Astrocyte (in vitro differentiated cells and primary cell): ENCODE measurements at places on chromosomes 5 and 9. TPM values are rescaled to one million over a fixed set of nuclear protein-coding genes. Genes with fewer than 3 reads are reported as not detected.

Gene OR1J2
- not detected in 2 replicates for total RNA-seq

Gene DDX41
- total RNA-seq: 92.5 and 99.5 TPM in 2 replicates

Gene GABRB2
- total RNA-seq: 0.14 and 0.20 TPM in 2 replicates

Gene TOR1A
- total RNA-seq: 65.3 and 67.4 TPM in 2 replicates

Gene TAF11L10
- not detected in 2 replicates for total RNA-seq

Gene SHROOM1
- 5.0 TPM in 2 replicates for total RNA-seq

Gene NRG2
- total RNA-seq: 0.46 and 0.54 TPM in 2 replicates

Gene SPATA31E1
- not detected in 2 replicates for total RNA-seq

DNA sequence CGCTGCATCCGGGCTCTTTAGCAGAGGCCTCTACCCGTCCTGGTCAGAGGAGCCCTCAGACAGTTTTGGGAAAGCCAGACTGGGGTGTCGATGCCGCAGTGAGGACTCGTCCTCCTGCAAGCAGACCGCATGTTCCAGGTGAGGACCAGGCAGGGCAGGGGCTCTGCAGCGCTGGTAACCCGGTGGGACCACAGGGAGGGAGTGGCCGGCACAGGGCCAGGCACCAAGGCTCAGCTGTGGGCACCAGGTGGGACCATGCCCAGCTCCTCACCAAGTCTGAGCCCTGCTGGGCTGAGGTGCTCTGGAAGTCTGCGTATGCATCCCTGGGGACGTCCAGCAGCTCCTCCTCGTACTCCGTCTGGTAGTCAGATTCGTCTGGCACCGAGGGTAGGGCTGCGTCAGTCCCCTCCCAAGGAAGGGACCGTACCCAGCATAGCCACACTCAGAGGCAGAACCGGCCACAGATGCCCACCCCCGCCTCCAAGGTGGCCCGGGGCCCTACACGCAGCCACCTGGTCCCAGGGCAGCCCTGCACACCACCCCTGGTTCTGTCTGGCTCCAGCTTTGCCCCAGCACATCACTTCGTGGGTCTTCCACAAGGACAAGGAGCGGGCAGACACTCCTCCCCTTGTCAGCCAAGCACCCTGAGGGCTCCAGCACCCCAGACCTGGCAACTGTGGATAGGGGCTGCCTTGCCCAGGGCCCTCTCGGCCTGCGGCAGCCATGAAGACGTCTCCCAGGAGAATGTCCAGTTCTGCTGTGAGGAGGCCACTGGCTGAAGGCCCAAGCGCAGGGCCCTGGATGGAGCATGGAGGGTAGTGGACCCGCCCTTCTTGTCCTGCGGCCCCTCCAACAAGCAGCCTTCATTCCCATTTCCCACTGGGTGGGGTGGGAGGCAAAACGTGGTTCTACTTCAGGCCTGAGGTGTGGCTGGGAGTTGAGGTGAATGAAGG, 1.5 kb upstream of the NSMF start:
- H3K27me3 ChIP-seq: no peaks in the 10 kb centered on the region
- DNase-seq: no peak
- no peak overlapping the region for H3K4me3 ChIP-seq
- H3K36me3 ChIP-seq: no peaks in the 10 kb centered on the region
- peaks cover 34% of the 10 kb centered on the region for H3K4me1 ChIP-seq
- H3K27ac ChIP-seq: no peak overlapping the region

- no peaks in the 10 kb centered on the region for H3K4me1 ChIP-seq
- no peak for DNase-seq
- no peak overlapping the region for H3K27ac ChIP-seq
- peaks cover 13% of the 10 kb centered on the region for H3K27me3 ChIP-seq
- H3K4me3 ChIP-seq: no peak overlapping the region
Measured at GRCh38 chr9:122112238-122112637, 19.1 kb upstream of the TTLL11 start.

- H3K36me3 ChIP-seq: no peaks in the 10 kb centered on the region
- H3K4me3 ChIP-seq: no peak overlapping the region
- no peaks in the 10 kb centered on the region for H3K27me3 ChIP-seq
Measured at GRCh38 chr5:127085796-127086195, 12.5 kb upstream of the C5orf63 start.

DNA sequence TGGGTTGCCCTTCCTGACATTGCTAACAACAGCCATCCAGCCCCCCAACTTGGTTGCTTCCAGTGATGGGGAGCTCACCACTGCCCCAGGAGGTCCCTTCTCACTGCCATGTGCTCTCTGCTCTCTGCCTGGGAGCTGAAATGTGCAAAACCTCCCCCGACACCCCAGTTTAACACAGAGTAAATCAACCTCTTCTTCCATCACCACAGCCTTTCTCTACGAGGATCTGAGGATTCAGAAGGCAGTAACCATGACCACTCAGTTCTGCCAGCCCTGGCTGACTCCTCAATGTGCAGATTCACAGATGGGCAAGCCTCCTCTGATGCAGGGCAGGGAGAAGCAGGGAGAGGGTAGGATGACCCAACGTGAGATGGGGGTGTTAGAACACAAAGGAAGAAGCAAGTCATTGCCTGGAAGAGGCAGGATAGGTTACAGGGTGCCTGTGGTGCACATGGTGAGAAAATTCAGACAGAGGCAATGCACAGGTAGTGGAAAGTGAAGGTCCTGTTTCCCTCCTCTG, 185.0 kb downstream of the DAB2IP start:
- H3K27me3 ChIP-seq: peaks cover 4% of the 10 kb centered on the region
- no peak overlapping the region for H3K27ac ChIP-seq
- H3K4me3 ChIP-seq: no peak overlapping the region
- no peak for DNase-seq
- H3K36me3 ChIP-seq: no peaks in the 10 kb centered on the region

- H3K27me3 ChIP-seq: no peaks in the 10 kb centered on the region
- no peak overlapping the region for H3K4me3 ChIP-seq
- H3K27ac ChIP-seq: no peak overlapping the region
- DNase-seq: no peak
- H3K4me1 ChIP-seq: peaks cover 62% of the 10 kb centered on the region
Measured at GRCh38 chr5:139748505-139748826, 47.1 kb upstream of the PSD2 start.

- peaks cover 9% of the 10 kb centered on the region for H3K36me3 ChIP-seq
- no peak for DNase-seq
- peak overlapping the region; percentile 78 for H3K27ac ChIP-seq
- H3K4me1 ChIP-seq: peaks cover 27% of the 10 kb centered on the region
- no peaks in the 10 kb centered on the region for H3K27me3 ChIP-seq
Measured at GRCh38 chr5:169944922-169945680, 35.2 kb downstream of the INSYN2B start.

GRCh38 chr5:157519579-157520253, 55.9 kb downstream of the ADAM19 start:
- no peak overlapping the region for H3K4me3 ChIP-seq
- peaks cover 57% of the 10 kb centered on the region for H3K36me3 ChIP-seq
- DNase-seq: no peak
- peaks cover 33% of the 10 kb centered on the region for H3K4me1 ChIP-seq
- H3K27me3 ChIP-seq: no peaks in the 10 kb centered on the region

- H3K4me3 ChIP-seq: no peak overlapping the region
- peaks cover 2% of the 10 kb centered on the region for H3K27me3 ChIP-seq
- DNase-seq: no peak
- no peaks in the 10 kb centered on the region for H3K36me3 ChIP-seq
- no peak overlapping the region for H3K27ac ChIP-seq
Measured at GRCh38 chr5:116778651-116779280, 204.1 kb upstream of the SEMA6A start.

- H3K4me3 ChIP-seq: no peak overlapping the region
- no peak for DNase-seq
- no peak overlapping the region for H3K27ac ChIP-seq
- H3K27me3 ChIP-seq: no peaks in the 10 kb centered on the region
- H3K4me1 ChIP-seq: no peaks in the 10 kb centered on the region
Measured at GRCh38 chr9:110688329-110688728, 19.7 kb downstream of the MUSK start.

- H3K27ac ChIP-seq: no peak overlapping the region
- no peaks in the 10 kb centered on the region for H3K27me3 ChIP-seq
- no peaks in the 10 kb centered on the region for H3K4me1 ChIP-seq
- no peak overlapping the region for H3K4me3 ChIP-seq
- no peak for DNase-seq
Measured at GRCh38 chr9:137357166-137357565, 55.1 kb upstream of the NRARP start.

GRCh38 chr5:3604501-3604900, 8.9 kb downstream of the IRX1 start:
- H3K4me1 ChIP-seq: peaks cover 24% of the 10 kb centered on the region
- H3K27ac ChIP-seq: no peak overlapping the region

GRCh38 chr5:169182797-169183196, 118.1 kb downstream of the SLIT3 start:
- H3K36me3 ChIP-seq: no peaks in the 10 kb centered on the region
- no peak overlapping the region for H3K4me3 ChIP-seq
- no peaks in the 10 kb centered on the region for H3K4me1 ChIP-seq
- no peak overlapping the region for H3K27ac ChIP-seq
- no peaks in the 10 kb centered on the region for H3K27me3 ChIP-seq
- no peak for DNase-seq
